ENCODE measurements at places on chromosomes 16 and 17.

DNA sequence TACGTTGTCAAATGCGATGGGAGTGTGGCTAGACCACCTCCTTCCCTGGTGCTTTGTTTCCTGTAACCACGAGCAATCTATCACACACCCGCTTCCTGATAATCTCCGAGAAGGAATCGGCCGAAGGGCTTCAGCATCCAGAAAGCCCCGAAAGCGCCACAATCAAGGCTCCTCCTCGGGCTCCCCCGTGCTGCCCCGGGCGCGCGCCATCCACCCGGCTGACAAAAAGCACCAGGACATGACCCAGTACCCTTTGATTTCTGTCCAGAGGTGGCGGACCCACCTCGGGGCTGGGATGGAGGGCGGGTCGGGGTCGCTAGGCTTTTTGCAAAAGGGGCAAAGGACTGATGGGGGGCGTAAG lies 743 bp upstream of the ARMC7 start:
- no peak for DNase-seq

- no peak for DNase-seq
Observed at GRCh38 chr17:10370016-10370608, 2.7 kb downstream of the MYH13 start.

DNA sequence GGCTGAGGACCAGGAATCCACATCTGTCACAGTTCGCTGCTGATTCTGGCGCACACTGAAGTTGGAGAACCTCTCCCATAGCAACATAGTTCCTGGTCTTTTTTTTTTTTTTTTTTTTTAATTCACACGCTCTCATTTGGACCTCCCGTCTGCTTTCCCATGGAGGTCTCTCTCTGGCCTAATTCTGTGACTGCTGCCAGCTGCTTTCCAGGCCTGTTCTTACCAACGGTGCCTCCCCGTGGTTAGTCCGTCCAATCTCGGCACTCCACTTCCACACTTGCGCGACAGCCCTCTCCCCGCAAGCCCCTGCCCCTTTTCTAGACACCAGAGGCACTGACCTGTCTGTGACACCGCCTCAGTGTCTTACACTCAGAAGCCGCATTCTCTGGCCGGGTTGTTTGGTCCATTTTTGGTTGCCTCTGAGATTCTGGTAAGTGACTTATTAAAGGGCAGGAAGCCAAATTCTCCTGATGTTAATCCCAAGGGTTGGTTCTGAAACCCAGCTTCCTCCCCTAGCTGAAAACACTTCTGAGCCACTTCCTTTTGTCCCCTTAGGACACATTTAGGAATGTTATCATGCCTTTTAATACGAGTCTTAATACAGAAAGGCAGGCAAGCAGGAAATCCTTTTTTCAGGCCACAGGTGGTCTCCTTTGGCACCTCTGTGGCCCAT lies 1.1 kb upstream of the AKTIP start:
- peak; percentile 18 for DNase-seq

- DNase-seq = no peak
Observed at GRCh38 chr16:20538181-20538580, 38.0 kb downstream of the ACSM2B start.

DNA sequence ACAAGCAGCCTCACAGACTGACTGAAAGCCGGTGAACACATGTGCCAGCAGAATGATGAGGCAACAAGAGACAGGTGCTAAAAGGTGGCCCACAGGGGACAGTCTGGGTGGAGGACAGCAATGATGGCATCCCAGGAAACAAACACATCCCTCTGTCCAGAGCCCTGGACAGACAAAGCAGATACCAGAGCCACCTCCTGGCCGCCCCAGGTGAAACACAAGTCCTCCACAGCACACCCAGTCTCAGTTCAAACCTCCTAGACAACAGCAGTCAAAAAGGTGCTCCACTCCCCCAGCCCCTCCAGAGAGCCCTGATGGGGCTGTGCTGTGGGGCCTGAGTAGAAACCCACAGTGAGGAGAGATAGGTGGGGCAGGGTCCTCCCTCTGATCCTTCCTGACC lies 20.3 kb upstream of the CDH5 start:
- no peak for DNase-seq

DNA sequence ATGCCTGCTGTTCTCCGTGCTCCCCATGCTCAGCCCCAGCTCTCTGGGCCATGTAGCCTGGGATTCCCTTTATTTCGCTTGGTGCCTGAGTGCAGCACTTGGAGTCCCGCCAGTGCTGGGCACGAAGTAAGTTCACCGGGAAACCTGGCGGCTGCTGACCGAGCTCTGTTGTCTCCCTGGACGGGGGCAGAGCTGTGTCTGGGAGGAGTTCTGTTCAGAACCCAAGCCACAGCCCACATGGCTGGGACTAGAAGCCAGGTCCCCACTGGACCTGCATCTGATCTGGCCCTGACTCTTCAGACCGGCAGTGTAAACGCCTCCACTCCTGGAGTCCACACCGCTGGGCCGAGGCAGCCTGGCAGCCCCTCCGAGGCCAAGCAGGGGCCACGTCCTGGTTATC lies 37.5 kb upstream of the CIBAR2 start:
- DNase-seq = no peak
